ENCODE measurements at places on chromosomes 12 and 14.

- no peak for DNase-seq
Measured at GRCh38 chr12:57735198-57735855, 3.2 kb downstream of the AGAP2 start.

GRCh38 chr14:59229653-59230406 lies 41.4 kb downstream of the DAAM1 start:
- DNase-seq = no peak

DNA sequence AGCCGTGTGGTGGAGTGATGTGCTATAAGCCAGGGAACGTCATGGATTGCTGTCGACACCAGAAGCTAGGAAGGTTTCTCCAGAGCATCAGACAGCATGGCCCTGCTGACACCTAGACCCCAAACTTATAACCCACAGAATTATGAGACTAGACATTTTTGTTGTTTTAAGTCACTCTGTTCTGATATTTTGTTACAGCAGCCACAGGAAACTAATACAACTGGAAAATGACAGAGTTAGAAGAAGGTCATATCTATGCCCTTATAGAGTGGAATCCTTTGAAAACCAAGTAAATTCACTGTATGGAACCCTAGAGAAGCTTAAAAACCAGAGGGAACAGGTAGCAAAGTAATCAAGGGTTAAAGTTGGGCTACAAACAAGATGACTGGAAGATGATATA lies 42.5 kb downstream of the SPTLC2 start:
- DNase-seq = no peak

- no peak for DNase-seq
Measured at GRCh38 chr12:128637642-128638606, 185.8 kb downstream of the SLC15A4 start.

- DNase-seq = no peak
Measured at GRCh38 chr14:89422952-89423345, 5.9 kb upstream of the FOXN3 start.

GRCh38 chr12:85552461-85552860 lies 272.4 kb downstream of the ALX1 start:
- DNase-seq = no peak

GRCh38 chr14:65330416-65330815 lies 82.1 kb upstream of the FUT8 start:
- DNase-seq = no peak

DNA sequence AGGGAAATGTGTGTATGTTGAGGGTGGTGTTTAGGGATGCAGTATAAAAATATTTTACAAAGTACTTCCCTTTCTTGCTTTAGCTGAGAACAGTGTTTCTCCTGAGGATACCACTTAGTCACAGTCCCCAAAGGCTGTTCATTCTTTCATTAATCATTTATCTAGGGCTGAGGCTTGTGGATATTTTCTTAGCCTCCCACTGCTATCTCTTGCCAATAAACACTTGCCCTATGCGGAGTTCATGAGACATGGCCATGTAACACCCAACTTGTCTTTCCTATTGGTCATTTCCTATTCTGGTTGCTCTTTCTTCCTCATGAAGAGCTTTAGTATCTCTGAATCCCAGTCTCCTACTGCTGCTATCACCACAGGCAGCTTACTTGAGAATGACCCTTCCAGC lies 75.1 kb downstream of the ETNK1 start:
- DNase-seq = no peak

- DNase-seq = no peak
Measured at GRCh38 chr12:106840243-106840642, 65.8 kb downstream of the RIC8B start.

DNA sequence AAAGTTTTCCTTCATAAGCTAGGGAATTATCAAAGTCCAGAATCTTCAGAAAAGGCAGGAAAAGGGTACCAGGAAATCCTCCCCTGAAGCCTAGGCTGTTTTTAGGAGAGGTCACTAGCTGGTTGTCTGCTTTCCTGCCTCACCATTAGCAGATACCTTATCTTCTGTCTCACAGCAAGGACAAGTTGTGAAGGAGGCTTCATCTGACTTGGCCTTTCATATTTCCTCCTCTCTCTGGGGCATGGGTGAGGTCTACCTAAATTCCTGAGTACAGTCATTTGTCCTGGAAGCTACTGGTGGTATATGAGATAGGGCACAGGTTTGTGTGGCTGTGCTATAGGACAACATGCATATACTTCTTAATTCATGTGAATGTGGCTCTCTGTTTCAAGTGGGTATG lies 2.3 kb downstream of the FOXJ2 start:
- no peak for DNase-seq

DNA sequence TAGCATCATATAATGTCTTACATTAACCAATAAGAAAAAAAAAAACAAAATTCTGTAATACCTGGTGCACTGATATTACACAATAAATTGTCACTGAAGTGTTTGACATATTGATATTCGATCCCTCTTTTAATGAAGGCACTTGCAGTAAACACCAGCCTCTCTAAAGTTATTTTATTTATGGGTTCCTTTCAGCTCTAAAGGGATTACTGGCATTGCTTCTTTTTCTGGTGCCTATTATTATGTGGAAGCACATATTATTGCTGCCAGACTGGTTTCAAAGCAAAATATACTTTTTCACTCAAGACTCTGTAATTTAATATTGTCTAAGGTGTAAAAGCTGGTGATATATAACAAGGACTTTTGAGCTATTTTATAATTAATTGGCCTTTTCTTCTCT lies 1090.5 kb downstream of the TRHDE start:
- no peak for DNase-seq
